ENCODE measurements at places on chromosomes 16 and 17.
A peak's percentile ranks its signal among the peaks of the same experiment; 100 is the strongest.

- no peak for DNase-seq
These were observed 14.4 kb upstream of the CCL13 start for GRCh38 chr17:34341916-34342315.

GRCh38 chr16:73176577-73177013, 128.7 kb upstream of the ZFHX3 start:
- DNase-seq, result no peak

DNA sequence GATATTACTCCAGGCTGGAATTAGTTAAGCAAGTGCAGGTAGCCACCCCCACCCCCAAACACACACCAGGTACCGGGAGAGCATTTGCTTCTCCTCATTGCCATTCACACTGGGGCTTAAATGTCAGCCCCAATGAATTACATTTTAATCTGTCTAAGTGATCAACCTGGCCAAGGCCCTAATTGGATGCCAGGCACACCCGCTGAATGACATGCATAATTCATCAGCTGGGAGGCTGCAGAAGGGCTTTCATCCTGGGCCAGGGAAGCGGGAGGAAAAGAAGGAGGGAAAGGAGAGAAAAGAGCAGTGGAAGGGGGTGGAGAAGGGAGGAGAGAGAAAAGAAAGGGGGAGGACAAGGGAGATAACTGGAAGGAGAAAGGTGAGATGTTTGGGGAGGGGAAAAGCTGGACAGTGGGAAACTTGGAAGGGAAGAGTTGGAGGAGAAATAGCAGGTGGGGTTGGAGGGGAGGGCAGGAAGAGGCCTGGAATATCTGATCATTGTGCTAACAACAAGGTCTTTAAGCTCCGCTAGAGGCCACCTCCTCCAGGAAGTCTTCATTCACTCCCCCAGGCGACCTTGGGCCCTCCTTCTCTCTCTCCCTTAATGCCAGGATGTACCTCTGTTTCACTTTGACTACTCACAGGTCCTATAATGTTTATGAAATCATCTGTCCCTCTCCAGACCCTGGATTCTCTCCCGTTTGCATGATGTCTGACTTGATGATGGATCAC, 40.1 kb upstream of the CES5A start:
- DNase-seq, result no peak

DNA sequence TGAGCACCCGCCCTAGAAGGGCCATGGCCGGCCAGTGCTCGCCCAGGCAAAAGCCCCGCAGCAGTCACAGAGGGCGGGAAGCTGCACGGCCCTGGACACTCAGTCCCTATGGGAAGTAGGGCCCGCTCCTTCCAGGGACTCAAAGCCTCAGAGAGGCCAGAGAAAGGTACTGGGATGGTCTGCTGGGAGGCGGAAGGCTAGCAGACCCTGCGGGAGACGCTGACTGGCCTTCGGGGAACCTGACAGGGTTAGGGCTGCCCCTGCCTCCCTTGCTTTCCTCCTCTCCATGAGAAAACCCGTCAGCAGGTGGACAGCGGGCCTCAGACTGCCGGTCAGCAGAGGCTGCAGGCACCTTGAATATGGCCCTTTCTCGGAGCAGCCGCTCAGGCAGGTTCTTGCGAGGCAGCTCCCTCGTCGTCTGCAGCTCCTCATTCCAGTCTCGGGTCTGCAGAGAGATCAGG, 11.5 kb downstream of the CLUH start:
- DNase-seq, result peak; percentile 1

DNA sequence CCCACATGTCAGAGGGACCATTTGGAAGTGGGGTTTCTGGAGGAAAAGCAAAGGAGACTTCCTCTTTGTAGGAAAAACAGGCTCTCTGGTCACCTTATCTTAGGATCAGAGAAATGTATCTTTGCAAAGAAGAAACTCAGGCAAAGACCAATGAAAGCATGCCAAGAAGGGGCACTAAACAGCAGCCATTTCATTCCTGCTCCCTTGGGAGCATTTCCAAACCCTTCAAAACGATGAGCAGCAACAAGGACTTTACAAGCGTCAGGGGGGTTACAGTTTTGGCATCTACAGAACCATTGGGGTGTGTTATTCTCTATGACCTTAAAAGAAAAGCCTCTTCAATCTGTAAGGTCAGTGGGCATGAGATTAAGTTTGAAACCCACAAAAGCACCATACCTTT, 122.8 kb downstream of the SMG6 start:
- DNase-seq, result no peak

- DNase-seq, result no peak
These were observed 85.2 kb downstream of the GLG1 start for GRCh38 chr16:74521691-74522090.

DNA sequence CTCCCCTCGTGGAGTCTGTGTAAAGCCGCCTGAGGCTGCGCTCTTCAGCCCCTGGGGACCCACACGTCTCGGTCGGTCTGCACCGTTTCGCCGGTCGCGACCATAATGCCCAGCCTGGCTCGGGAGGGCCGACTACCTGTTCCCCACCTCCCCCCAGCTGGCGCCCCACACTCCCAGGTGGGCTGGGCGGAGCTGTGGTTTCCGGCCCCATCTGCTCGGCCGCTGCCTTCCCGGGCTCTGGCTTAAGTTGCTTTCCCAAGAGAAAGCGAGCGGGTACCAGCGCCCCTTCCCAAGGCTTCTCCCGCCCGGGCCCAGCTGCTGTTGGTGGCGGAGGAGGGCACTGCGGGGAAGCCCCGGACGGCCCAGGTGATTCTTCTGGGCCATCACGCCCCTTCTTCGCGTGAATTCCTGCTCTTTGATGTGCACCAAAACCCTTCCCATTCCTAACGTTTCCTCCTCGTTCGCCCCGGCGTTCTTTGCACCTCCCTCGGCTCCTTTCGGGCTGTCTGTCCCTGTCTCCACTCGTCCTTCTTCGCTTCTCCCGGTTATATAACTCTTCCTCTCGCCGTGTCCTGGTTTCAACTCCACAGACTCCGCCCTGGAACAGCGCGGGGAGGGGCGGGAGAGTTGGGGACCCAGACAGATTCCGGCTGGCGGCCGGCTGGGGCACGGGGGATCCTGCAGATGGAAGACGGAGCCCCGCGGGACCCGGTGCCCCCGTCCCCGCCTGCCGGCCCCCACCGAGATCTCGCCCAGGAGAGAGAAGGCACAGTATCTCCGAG, 2.0 kb downstream of the KDM6B start:
- peak; percentile 76 for DNase-seq

GRCh38 chr17:43679911-43680310, 18.2 kb upstream of the MEOX1 start:
- no peak for DNase-seq

- DNase-seq, result no peak
These were observed 9.2 kb upstream of the PRKCB start for GRCh38 chr16:23826528-23827045.

DNA sequence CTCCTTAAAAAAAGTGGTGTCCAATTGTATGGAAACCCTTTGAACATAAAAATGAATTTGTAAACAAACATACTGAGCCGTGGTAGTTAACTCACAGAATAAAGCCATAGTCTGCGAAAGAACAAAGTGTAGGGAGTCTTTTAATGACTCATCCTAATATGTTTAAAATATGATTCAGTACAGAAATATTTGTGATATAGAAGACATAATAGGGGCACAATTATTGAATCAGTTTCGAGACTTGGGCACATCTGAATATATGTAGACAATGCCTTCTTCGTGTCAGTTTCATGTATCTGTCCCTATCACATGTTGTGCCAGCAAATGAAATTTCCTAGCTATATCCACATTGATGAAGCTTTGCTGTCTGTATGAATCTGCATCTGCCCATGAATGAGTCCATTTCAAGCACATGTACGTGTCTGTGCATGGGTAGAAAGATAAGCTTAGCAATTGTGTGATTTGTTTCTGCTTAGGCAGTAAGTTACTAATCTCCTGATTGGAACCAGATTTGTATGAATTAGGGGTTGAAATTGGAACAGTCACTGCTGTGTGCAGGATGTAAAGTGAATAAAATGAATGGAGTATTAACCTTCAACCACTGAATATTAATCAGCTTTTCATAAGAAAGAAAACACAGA, 112.5 kb upstream of the SOX9 start:
- no peak for DNase-seq

GRCh38 chr16:67339453-67339852, 12.8 kb downstream of the LRRC36 start:
- no peak for DNase-seq

GRCh38 chr17:69828087-69828486, 246.9 kb upstream of the KCNJ16 start:
- DNase-seq, result no peak

- DNase-seq, result no peak
These were observed 667 bp downstream of the OGFOD1 start for GRCh38 chr16:56451753-56452689.

DNA sequence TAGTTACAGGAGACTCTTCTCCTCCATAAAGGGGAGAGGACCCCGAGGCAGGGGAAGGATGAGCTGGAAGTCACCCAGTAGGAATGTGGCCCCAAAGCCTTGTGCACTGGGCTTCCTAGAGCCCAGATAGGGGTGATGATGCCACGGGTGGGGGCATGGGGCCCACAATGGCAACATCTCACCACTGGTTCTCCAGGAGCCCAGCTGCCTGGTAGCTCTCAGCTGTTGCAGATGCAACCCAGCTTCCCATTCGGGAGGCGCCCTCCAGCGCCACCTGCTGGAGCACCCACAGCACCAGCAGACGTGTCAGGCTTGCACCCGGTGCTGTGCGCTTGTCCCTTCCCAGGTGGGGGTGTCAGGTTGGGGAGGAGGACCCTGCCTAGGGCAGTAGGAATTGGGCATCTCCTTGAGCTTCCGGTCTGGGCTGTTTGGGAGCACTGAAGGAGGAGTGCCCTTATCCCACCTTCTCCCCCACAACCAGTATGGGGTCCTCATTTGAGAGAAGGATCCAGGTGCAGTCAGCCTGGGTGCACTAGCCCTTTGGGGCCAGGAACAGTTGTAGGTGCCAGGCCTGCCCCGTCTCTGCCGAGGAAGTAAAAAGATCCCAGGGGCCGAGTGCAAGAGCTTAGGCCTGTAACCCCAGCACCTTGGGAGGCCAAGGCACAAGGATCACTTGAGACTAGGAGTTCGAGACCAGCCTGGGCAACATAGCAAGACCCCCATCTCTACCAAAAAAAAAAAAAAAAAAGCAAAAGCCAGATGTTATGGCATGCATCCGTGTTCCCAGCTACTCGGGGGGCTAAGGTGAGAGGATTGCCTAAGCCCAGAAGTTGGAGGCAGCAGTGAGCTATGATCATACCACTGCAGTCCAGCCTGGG, 14.4 kb downstream of the CDIPT start:
- peak; percentile 42 for DNase-seq

DNA sequence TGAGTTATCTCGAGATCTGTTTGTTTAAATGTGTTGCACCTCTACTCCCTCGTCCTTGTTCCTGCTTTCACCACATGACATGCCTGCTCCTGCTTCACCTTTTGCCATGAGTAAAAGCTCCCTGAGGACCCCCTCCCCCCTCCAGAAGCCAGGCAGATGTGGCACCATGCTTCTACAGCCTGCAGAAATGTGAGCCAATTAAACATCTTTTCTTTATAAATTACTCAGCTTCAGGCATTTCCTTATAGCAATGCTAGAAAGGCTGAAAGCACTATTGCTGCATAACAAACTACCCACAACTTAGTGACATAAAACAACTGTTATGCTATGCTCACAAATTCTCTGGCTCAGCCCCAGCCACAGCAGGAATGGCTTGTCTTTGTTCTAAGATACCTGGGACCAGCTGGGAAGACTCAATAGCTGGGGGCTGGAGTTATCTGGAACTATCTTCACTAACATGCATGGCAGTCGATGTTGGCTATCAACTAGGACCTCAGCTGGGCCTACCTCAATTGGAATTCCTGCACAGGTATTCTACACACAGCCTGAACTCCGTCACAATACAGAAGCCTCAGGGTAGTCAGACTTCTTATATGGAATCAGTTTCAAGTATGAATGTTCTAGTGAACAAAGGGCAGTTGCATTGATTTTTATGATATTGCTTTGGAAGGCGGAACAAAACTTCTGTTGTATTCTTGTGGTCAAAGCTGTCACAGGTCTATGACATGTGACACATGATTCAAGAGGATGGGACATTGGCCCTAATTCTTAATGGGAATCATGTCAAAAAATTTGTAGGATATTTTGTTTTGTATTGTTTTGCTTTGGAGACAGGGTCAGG, 186.0 kb upstream of the PIRT start:
- DNase-seq, result no peak

- DNase-seq, result no peak
These were observed 1722.1 kb downstream of the TP53TG3F start for GRCh38 chr16:35181422-35182030.

GRCh38 chr17:56982312-56982711, 4.4 kb downstream of the SCPEP1 start:
- DNase-seq, result no peak

DNA sequence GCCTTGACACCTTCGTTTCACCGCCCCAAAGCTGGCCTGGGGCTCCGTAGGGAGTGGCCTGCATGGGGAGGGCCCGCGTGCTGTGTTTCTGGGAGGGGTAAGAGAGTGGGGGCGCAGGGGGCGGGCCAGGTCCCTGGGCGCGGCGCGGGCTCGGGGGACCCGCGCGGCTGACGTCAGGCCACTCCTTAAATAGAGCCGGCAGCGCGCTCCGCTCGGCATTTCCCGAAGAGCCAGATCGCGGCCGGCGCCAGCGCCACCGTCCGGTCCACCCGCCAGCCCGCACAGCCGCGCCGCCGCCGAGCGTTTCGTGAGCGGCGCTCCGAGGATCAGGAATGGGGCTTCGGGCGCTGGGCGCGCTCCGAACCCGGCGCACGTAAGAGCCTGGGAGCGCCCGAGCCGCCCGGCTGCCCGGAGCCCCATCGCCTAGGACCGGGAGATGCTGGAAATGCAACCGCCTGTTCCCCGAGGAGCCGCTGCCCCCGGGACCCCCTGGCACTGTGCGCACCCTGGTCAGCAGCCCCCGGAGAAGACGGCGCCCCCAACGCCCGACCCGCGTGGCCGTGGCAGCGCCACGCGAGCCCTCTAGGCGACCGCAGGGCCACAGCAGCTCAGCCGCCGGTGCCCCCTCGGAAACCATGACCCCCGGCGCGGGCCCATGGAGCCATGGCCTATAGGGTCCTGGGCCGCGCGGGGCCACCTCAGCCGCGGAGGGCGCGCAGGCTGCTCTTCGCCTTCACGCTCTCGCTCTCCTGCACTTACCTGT, at the start of gene HS3ST2:
HS3ST2 (plus strand) TSS at position 215 of the 763 bp plus-strand sequence; CDS start at position 664, 449 bp downstream.
- DNase-seq, result no peak

- DNase-seq, result no peak
These were observed 8.2 kb downstream of the USP22 start for GRCh38 chr17:21034340-21035235.

DNA sequence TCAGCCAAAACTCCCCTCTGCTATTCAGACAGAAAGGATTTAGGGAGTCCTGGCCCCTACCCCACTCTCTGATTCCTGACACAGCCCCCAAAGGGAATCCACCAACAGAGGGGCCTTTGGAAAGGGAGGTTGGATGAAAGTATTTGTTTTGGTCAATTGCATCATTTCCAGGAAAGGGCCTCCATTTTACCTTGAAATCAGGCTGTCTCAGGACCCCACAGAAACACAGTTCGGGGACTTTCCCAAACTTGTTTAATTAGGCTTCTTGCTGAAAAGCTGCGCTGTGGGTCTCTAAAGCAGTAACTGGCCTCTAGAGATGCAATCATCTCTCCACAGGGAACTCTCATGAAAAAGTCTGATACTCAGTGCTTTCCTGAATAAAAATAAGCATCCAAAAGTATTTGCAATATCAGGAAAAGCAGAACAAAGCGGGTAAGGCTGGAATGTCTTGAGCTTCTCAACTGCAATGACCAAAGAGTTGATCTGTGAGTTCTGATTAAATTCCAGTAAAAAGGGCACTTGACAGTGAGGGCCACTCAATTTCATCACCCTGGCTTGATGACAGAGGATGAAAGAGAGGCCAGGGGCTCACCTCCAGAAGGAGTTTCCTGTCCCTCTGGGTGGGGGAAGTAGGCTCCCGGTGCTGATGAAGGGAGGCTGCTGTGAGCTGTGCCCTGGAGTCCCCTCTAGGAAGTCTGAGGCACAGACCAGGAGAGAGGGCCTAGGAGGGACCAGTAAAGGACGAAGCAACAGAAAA, 36.3 kb downstream of the LYRM9 start:
- DNase-seq, result no peak

GRCh38 chr17:57522042-57523005, 222.8 kb downstream of the CCDC182 start:
- DNase-seq, result no peak
